ENCODE measurements at places on chromosomes 16 and 17. TPM values are rescaled to one million over a fixed set of nuclear protein-coding genes. Genes with fewer than 3 reads are reported as not detected.

The PERCC1 gene
- not detected for total RNA-seq

The RHBDF1 gene
- 1.2 TPM for total RNA-seq

The KRTAP2-2 gene
- total RNA-seq, result not detected

The SLC38A8 gene
- not detected for total RNA-seq

The RNF112 gene
- 0.32 TPM for total RNA-seq

The MT4 gene
- total RNA-seq, result not detected

The NETO2 gene
- 6.2 TPM for total RNA-seq

The PPP1R27 gene
- total RNA-seq, result not detected

The TPPP3 gene
- total RNA-seq, result not detected

The CTRB2 gene
- total RNA-seq, result not detected

The B3GNT9 gene
- total RNA-seq, result 5.0 TPM

The BLMH gene
- total RNA-seq, result 72.2 TPM

The PDP2 gene
- total RNA-seq, result 40.6 TPM
